Esophagus mucosa (tissue), 1 donor: ENCODE measurements at places on chromosomes 2 and 18. TPM values are rescaled to one million over a fixed set of nuclear protein-coding genes. Genes with fewer than 3 reads are reported as not detected.

The GNAL gene
- total RNA-seq = 8.8 TPM

The MYOM1 gene
- 0.32 TPM for total RNA-seq

The SULT1C2 gene
- total RNA-seq = not detected

The LNPK gene
- total RNA-seq = 36.6 TPM

The NPPC gene
- total RNA-seq = 2.1 TPM

The C2orf42 gene
- total RNA-seq = 4.9 TPM

The CPS1 gene
- total RNA-seq = 4.7 TPM

The BCL11A gene
- total RNA-seq = 43.0 TPM

The ICOS gene
- total RNA-seq = not detected

The GAREM1 gene
- 22.9 TPM for total RNA-seq

The VWA3B gene
- total RNA-seq = 0.40 TPM

The WDR33 gene
- total RNA-seq = 38.3 TPM

The CD28 gene
- total RNA-seq = 0.28 TPM

The TTC39C gene
- 24.6 TPM for total RNA-seq

The TUBA3D gene
- not detected for total RNA-seq

The PDE6D gene
- 18.5 TPM for total RNA-seq

The ATP6V1C2 gene
- 5.1 TPM for total RNA-seq
